GM19239 (cell line): ENCODE measurements at places on chromosomes 3 and 15.

- no peak for DNase-seq
Measured at GRCh38 chr15:85404918-85405866, 24.8 kb downstream of the AKAP13 start.

DNA sequence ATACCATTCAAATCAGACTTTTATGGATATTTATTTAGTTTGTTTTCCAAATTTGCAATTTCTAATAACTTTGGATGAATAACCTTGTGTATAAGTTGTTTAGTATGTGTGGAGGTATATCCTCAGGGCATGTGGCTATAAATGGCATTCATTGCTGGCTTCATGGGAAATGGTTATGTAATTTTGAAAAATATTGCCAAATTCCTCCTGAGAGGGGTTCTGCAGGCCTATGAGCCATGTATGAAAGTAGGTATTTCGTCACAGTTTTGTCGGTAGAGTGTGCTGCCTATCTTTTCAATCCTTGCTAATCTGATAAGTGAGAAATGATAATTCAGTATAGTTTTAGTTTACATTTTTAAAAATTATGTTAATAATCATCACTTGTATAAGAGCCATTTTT, 256.4 kb upstream of the ZNF385D start:
- DNase-seq: no peak

DNA sequence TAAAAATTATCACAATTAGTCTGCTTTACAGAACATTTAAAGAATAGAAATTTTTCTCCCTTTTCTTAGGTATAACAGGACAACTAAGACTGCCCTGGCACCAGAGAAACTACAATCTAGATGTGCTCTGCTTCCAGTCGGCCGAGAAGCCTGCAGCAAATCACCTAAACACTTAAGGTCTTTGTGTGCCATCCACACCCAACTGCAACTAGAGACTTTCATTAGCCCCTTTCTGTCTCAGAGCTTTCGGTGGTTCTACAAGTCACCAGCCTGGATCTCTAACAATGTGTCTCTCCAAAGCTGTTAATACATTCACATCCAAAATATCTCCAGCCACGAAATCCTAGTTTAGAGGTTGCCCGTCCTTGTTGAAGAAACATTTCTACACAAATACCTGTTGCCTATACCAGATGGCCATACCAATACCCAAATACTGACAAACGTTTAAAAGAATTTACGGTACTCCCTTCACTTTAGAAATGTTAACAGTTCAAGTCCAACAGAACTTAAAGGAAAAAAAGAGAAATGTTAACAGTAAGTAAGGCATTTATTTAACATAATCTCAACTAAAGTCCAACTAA, 6.7 kb downstream of the PRC1 start:
- DNase-seq: no peak

- no peak for DNase-seq
Measured at GRCh38 chr15:38207621-38208020, 45.0 kb upstream of the SPRED1 start.

- DNase-seq: no peak
Measured at GRCh38 chr3:144771381-144771870, 799.8 kb downstream of the DIPK2A start.

DNA sequence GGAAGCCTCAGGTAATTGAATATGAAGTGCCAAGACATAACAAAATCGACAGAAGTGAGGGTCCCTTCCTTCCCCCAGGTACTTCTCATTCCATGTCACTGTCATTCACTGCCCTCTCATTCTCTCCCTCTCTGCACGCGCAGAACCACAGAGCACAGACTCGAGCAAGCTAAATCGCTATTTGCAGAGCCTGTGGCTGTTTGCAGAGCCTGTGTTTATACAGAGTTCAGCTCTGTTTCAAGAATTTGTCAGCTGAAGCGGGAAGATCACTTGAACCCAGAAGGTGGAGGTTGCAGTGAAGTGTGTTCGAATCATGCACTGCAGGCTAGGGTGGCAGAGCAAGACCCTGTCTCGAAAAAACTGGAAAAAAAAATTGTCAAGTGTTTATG, 2.5 kb downstream of the VILL start:
- no peak for DNase-seq

GRCh38 chr3:191030491-191030890, 168.0 kb upstream of the GMNC start:
- DNase-seq: no peak

- no peak for DNase-seq
Measured at GRCh38 chr3:168342946-168343850, 247.5 kb upstream of the GOLIM4 start.

DNA sequence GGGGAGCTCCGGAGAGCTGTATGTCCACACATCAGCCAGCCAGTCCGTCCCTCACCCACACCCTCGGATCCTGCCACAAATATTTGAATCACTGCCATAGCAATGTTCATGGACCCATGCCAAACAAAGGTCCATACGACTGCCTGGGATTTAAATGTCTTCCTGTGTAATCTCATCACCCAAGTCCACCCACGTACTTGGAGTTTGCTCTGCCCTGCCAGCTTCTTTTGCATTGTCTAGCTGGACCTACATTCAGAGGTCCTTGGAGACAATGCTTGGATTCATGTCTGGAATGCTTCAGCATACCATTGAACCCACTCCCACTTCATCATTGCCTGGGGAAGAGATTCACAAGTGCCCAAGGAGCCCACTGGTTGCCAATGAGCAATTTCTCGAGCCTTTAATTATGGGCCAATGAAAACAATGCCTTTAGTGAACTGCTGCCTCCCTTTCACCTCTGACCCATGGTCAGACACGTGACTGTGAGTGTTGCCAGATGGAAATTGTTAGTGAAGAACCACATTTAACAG, 90.4 kb upstream of the PHLDB2 start:
- DNase-seq: no peak

GRCh38 chr3:130316169-130316568, 29.3 kb upstream of the COL6A5 start:
- DNase-seq: no peak

DNA sequence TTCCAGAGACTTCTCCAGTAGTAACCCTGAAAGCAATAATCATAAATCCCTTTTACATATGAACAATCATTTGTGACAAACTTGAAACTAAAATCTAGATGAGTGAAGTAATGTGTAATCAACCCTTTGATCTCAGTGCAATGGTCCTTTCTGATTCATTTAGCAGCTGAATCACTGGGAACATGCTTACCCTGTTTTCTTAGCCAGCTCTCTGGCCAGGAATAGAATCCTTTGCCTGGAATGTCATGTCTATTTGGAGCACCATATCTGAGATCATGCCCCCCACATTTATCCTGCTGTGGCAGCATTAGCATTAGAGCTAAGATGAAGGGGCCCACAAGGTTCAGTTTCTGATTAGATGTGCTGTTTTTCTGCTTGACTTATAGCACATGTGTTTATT, 309.8 kb downstream of the OXSM start:
- no peak for DNase-seq

- DNase-seq: no peak
Measured at GRCh38 chr15:28985691-28986090, 99.9 kb downstream of the APBA2 start.

DNA sequence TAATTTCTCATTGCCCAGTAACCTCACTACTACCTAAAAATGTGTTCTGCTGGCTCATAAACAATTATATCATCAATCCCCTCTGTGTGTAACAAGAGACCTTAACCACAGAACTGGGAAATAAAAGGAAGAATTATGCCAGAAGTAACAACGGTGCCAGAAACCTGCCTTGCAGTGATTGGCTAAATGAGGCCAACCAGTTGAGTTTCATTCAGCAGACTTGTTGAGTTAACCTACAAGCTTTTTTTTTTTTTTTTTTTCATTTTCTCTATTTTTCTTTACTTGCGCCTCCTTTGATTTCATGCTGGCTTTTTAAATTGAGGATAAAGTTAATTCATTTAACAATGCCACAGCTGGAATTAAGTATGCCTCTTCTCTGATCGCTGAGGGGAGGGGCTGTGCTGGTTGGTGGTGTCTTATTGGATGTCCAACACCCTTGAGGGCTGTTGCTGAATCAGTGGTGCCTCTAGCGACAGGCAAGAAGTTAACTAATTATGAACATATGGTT, 30.0 kb upstream of the GMNC start:
- DNase-seq: no peak

- DNase-seq: no peak
Measured at GRCh38 chr15:77992356-77993222, 84.9 kb downstream of the TBC1D2B start.

- no peak for DNase-seq
Measured at GRCh38 chr3:89312141-89312540, 204.7 kb downstream of the EPHA3 start.

GRCh38 chr3:194399874-194400411, 877 bp upstream of the GP5 start:
- DNase-seq: no peak
